Cardiac muscle cell (in vitro differentiated cells and primary cell): ENCODE measurements at places on chromosomes 12 and 14.

DNA sequence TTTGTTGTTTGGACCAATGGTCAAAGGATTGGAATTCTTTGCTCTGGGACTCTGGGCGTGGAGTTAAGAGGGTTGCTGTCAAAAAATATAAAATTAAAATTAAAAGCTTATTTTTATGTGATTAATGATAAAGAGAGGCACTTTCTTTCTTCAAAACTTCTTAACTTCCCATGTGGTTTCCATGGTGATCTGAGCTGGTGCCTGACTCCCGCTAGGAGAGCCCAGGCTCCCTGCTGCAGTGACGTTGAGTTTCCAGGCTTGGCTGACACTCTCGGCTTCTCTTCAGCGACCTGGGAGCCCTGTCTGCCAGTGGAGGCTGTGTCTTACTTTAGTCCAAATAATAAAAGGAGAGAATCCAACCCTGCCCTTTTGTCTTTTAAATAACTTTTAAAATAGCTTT lies 84.4 kb downstream of the GALC start:
- no peak for DNase-seq

DNA sequence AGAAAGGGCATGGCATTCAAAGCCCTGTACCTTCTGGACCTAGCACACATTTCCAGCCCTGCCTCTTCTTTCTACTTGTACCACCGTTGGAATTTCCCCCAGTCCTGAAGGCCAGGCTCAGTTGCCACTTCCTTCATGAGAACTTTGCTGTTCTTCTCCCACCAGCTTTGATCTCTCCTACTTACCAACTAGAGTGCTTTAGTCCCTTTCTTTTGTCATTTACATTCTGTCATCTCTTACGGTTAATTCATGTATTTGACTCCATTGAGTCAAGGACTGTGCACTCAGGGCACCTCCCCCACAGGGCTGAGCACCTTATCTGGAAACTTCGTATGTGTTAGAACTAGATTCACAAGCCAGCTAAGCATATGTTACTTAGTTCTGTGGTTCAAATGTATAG lies 26.3 kb downstream of the BICDL1 start:
- no peak for DNase-seq

DNA sequence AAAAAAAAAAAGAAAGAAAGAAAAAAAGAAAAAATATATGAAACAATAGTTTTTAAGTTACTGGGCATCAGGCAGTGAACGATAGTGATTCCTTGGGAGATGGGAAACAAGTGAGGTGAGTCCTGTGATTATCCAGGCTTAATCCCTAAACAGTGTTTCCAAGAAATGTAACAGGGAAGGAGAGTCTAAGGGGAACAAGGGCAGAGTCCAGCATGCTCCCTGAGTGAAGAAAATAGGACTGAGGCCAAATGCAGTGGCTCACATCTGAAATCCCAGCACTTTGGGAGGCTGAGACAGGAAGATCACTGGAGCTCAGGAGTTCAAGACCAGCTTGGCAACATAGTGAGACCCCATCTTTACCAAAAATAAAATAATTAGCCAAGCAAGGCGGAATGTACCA lies 40.7 kb downstream of the R3HDM2 start:
- DNase-seq, result no peak

DNA sequence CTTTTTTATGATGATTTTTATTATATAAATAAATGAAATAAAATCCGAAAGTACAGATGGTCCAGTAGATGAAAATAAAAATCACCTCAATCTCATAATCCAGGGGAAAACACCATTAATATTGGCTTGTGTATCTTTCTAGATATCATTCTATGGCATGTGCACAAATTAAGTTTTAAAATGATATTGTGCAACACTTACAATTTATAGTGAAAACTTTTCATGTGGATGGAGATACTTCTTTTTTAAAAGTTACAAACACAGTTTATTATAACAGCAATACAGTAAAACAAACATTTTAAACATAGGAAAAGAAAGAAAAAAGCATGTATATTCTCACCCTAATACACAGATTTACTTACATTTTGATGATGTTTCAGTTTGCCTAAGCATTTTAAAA lies 98.9 kb upstream of the RMST start:
- DNase-seq, result no peak
